Right forelimb (tissue), 1 donor: ENCODE measurements at places on chromosomes 11 and 22.

GRCh38 chr11:122714484-122714883 lies 59.0 kb downstream of the UBASH3B start:
- no peak for DNase-seq

DNA sequence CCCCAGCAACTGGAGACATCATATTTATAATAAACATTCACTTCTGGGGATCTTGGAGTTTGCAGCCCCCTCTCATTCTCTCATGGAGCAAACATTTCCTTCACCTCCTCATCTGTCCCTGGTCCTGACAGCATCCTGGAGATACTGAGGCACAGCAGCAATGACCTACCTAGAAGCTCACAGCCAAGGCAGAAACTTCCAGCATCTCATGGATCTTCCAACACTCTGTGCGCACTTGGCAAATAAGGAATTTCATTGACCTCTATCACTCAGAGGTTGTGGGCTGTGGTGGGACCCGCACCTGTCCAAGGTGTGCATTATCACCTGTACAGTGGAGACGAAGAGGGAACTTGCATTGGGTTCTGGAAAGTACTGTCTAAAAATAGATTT lies 109.8 kb downstream of the GGTLC2 start:
- no peak for DNase-seq

DNA sequence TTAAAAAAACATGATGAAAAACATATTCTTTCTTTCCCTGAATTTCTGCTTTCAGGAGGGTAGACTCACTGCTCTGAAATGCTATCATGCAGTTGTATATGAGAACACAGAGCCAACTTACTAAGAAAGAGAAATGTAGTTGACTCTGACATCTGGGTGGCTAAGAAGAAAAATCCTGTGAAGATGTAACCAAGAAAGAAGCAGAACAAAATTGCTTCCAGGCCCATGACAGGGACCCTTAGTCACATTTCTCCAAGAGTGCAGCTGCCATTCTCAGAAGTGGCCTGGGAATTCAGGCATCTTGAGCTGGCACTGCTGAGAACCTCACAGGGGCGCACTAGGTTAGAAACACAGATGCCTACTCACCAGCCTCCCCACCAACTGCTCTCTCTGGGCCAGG lies 73.6 kb downstream of the RPL27A start:
- DNase-seq: no peak

DNA sequence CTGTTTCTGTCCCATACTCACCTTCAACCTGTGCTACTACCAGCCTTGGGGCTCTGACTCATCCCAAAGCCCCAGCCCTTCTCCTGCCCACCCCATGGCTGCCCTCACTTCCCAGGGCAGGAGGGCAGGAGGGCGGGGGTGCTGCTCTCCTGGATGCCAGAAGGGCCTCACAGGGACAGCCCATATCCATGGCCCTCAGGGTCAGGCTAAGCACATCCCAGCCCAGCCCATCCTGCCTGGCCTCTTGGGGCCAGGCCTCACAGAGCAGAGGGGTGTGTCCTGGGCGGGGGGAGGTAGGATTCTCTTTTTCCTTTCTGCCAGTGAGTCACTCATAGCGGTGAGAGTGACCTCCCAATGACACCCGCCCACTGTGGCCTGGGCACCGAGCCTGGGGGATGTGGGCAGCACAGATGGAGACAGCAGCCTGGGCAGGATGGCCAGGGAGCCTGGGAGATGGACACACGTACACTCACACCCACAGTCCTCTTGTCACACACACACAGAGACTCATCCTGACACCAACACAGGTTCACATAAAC lies 2.4 kb downstream of the LTBP3 start:
- no peak for DNase-seq
